Ascending aorta (tissue), 2 donors: ENCODE measurements at places on chromosomes 1 and 21. TPM values are rescaled to one million over a fixed set of nuclear protein-coding genes. Genes with fewer than 3 reads are reported as not detected.

- no peak for DNase-seq
These were observed 147.4 kb upstream of the ZRANB2 start for GRCh38 chr1:71228241-71228640.

DNA sequence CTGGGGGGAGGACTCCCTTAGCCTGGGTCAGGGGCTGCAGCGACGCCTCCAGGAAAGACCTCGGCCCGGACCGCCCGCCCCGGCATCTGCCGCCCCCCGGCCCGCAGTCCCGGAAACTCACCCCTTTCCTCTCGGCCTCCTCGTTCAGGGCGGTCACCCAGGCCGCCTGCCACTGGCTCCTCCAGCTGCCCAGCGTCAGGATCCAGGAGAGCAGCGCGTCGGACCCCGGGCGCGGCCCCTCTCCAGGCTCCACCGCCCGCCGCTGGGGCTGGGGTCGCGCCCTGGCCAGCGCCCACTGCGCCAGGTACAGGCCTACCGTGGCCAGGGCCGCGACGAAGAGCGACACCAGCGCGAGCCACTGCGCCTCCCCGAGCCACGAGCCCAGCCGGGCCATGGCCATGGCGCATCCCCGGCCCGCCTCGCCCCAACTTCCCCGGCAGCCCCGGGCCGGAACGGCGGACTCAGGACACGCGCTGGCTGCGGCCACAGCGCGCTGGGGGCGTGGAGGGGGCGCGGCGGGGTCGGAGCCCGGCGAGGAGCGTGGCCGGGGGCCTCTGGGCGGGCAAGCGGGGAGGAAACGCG is 478 bp downstream of the C2CD2 start:
- no peak for DNase-seq

- DNase-seq = no peak
These were observed 79.4 kb downstream of the S1PR1 start for GRCh38 chr1:101316256-101316655.

DNA sequence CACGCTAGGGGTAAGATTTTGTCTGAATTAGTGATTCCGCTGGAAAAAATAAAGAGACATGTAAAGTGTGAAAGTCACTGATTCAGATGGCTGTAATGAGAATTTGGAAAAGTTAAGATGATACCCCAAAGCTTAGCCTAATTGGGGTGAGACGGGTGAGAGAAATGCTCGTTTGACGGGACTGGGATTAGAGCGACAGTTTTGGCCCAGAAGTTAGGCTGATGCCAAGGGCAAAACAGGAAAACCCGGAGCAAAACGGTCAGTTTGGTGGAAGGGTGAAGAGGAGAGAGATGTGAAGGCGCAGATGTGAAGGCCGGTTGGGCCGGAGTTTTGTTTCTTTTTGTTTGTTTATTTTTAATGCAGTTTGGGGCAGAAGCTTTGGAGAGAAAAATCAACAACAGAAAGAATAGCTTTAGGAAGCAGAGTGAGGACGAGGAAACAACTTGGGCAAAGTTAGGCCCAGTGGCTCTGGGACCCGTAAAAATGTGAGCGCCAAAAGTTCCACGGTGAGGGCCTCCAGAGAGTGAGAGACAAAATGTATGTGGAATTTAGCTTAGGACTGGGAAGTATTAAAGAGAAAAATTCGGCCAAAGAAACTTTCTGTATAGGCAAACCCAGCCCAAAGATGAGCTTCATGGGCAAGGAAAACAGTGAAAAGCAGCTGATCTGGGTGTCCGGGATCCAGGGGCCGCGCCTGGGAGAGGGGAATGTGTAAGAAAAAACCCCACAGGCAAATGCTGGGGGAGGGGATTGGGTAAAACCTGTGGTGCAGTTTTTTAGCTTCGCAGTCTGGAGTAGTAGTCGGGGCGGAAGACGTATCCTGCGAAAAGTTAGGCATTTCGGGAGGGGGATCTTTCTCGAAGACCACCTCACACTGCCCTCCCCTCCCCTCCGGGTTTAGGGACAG is 1.2 kb downstream of the DMRTA2 start:
- DNase-seq = no peak

DNA sequence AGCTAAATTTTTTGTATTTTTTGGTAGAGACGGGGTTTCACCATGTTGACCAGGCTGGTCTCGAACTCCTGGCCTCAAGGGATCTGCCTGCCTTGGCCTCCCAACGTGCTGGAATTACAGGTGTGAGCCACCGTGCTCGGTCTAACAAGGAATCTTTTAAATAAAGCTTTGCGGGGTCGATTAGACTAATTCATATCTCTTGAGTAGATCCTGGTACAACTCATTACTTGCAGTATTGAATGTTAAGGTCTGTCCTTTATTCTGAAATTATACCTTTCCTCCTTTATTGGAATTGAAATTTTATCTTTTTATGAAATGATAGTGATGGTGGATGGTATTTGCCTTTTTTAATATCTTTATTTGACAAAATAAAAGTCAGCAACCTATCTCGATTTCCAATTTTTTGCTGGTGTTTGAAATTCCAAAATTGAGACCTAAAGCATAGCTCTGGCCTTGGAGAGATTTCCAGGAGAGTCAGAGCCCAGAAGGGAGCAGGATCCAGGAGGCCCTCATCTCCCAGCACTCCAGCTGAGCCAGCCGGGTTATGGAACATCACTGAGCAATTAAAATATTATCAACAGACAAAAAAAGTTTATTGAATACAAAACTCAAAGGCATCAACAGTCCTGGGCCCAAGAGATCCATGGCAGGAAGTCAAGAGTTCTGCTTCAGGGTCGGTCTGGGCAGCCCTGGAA is 4.7 kb downstream of the S100A2 start:
- no peak for DNase-seq

CBS gene
- 29.5 TPM for total RNA-seq
